HAP-1 (cell line): ENCODE measurements at places on chromosomes 13 and 19.

- DNase-seq, result no peak
Observed at GRCh38 chr19:47618771-47619170, 9.8 kb downstream of the BICRA start.

GRCh38 chr13:77323858-77324257 lies 3.0 kb downstream of the MYCBP2 start:
- DNase-seq, result no peak

DNA sequence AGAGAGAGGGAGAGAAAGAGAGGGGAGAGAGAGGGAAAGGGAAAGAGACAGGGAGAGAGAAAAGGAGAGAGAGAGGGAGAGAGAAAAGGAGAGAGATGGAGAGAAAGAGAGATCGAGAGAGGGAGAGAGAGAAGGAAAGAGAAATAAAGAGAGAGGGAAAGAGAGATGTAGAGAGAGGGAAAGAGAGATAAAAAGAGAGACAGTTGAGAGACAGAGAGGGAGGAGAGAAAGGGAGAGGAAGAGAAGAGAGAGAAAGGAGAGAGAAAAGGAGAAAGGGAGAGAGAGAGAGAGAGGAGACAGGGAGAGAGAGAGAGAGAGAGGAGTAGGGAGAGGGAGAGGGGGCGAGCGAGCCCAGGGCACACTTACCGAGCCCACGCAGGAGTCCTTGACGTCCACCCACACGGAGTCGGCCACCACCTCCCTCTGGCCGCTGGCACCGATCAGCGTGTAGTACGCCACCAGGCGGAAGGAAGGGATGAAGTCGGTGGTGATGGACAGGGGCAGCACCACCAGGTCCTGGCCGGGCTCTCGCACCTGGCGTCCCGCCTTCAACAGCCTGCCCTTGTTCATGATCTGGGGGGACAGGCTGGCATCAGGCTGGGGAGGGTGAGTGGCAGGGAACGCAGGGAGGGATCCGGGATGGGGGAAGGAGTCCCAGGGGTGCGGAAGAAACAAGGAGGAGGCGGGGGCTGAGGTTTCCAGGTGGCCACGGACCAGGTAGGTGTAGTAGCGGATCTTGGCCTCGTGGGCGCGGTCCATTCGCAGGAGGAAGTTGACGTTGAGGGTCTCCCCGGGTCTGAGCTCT lies 10.0 kb downstream of the C3 start:
- DNase-seq, result no peak

- DNase-seq, result peak; percentile 91
Observed at GRCh38 chr13:78603240-78603957, at the start of gene POU4F1. TSS of gene POU4F1 (minus strand) at chr13:78603552. CDS start at chr13:78603326, 226 bp downstream.

- DNase-seq, result no peak
Observed at GRCh38 chr13:94713561-94714182, 1.3 kb upstream of the SOX21 start.

DNA sequence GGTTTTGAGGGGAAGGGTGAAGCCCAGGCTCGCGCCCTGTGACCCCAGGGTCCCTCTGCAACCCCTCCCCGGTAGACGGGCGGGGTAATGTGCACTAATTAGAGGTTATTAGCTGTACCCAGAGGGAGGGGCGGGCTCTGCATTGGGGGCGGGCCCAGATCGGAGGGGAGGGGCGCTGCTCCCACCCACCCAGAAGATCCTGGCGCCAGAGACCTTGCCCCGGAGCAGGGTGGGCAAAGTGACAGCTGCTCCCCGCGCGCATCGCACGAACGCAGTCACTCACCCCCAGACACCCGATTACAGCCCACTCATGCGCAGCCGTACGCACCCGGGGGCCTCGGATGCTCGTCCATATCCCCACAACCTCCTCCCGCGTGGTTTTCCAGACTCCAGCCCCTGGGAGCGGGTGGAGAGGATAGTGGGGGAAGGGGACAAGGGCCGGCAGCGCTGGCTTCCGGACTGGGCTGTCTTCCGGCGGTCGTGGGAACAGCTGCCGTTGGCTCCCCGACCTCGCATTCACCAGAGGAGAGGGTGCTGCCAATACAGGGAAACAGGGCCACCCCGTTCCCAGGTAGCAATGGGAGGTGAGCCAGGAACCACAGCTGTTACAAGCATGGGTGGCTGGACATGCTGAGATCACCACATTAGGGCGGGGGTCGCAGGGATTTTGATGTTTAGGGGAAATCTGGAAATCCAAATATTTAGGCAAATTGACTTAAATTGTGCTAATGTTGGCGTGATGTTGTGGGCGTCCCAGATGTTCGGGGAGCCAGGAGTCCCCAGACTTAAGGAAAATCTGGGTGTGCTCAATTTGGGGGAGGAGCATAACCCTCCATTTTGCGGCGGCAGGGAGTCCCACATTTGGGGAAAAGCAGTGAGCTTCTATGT lies 2.9 kb upstream of the HOOK2 start:
- no peak for DNase-seq

DNA sequence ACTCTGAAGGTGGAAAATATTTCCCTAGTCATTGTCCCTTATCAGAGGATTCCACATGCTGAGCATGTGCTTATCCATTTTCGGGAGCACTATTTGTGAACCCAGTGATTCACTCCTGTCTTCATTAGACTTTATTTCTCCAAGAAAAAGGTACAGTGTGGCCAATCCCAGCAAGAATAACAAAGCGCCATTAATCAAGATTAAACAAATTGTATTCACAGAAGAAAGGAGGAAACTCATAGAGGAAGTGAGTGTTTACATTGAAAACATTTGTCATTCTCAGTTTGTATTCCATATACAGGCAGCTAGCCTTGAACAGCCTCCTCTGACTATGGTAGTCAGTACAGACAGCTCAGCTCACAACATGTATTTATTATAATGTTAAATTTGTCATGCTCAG lies 1669.9 kb upstream of the SPRY2 start:
- no peak for DNase-seq

DNA sequence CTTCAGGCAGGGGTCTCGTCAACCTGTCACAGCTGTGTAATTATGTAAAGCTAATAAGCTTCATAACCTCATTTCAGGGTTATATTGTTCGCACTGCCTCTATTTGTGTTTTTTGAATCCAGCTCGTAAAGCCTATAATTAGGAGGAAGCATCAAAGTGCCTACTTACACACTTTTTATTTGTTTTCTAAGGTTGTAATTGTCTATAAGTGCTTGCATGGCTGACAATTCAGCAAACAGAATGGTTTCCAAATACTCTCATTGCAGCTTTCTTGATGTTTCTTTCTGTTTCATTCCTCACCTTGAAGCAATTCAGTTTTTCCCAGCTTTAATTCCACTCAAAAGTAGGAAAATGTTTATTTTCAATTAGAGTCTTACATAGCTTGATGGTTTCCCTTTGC lies 336.3 kb downstream of the HS6ST3 start:
- DNase-seq, result no peak

DNA sequence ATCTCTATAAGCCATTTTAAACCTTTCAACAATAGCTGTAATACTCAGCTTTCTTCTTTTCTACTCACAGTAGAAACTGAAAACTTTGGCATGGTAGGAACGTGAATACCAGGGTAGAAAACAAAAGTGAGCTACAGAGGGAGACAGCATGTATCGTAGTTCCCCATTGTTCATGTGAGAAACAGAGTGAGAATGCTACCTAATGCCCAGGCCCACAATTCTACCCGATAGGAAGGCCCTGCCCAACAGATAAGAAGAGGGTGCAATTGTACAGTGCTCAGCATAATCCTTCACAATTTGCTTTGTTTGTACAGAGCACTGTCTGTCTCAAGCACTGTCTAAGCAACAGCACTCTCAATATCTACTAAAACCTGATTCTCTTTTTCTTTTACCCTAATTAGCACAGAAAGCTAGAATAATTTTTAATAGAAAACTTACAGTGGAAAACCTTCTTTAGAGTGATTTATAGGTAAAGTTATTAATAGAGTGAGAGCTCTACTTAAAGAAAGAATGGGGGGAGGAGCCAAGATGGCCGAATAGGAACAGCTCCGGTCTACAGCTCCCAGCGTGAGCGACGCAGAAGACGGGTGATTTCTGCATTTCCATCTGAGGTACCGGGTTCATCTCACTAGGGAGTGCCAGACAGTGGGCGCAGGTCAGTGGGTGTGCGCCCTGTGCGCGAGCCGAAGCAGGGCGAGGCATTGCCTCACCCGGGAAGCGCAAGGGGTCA lies 322.3 kb downstream of the EFNB2 start:
- DNase-seq, result no peak

DNA sequence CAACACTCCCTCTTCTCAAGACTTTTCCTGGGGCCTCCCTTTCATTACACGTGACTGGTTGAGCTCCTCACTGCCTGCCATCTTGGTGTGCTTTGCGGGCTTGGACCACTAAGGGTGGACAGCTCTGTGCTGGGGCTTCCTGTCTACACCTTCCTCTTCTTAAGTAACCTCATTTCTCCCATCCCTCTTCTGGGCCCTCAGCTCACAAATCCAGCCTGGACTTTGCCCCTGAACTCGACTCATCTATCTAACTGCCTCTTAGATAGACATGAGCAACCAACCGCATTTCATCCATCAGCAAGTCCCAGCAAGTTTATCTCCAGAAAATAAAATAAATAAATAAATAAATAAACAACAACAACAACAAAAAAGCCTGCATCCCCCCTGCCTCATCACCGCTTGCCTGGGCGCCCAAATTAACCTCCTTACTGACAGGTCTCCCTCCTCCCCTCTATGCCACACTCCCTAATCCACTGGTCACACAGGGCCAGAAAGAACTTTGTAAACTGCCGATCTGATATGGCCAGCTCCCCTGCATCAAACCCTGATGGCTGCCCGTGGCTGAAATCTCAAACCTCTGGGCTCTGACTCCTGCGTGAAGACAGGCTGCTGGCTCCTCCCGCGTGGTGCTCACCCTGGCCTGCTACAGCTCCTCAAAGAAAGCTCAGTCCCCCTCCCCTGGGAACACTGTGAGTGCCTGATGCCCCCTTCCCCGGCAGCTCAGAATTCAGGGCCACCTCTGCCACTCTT lies 7.8 kb downstream of the ISOC2 start:
- DNase-seq, result no peak

DNA sequence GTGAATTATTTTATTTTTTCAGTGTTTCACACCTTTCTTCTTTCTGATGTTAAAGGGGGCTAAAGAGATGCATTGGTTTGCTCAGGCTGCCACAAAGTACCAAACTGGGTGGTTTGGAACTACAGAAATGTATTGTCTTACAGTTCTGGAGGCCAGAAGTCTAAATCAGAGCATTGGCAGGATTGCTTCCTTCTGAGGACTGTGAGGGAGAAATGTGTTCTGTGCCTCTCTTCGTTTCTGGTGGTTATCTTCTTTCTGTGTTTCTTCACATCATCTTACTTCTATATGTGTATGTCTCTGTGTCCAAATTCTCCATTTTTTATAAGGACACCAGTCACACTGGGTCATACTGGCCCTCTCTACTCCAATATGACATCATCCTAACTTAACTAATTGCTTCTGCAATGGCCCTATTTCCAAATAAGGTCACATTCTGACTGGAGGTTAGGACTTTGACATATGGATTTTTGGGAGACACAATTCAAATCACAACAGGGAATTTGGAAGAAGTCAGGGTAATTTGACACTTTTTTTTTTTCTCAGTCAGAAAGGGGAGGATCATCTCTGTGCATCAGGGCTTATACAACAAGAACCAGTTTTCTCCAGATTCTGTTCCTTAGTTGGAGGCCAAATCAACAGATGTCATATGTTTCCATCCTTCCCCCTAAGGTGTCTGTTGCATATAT lies 188.2 kb downstream of the KCNRG start:
- no peak for DNase-seq

GRCh38 chr13:45941261-45941660 lies 89.7 kb upstream of the SIAH3 start:
- no peak for DNase-seq

DNA sequence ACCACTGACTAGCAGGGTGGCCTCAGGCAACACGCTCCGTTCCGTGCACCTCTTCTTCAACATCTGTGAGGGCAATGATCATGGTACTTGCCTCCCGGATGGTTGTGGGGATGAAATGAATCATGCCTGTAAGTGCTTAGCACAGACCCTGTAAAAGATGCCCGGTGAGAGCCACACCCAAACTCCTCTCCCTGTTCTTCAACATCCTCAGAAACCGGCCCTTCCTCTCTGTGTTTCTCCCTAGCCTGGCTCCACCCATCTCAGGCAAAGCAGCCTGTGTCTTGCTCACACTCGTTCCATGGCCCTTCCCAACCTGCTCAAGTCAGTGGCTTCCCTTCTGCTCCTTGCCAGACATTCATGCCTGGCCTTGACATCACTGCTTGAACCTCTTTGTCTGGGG lies 5.8 kb upstream of the DMKN start:
- no peak for DNase-seq

GRCh38 chr19:12639901-12640613 lies 26.5 kb downstream of the MAN2B1 start:
- DNase-seq, result no peak

- DNase-seq, result no peak
Observed at GRCh38 chr13:37059848-37060192, 332 bp upstream of the SUPT20H start.

DNA sequence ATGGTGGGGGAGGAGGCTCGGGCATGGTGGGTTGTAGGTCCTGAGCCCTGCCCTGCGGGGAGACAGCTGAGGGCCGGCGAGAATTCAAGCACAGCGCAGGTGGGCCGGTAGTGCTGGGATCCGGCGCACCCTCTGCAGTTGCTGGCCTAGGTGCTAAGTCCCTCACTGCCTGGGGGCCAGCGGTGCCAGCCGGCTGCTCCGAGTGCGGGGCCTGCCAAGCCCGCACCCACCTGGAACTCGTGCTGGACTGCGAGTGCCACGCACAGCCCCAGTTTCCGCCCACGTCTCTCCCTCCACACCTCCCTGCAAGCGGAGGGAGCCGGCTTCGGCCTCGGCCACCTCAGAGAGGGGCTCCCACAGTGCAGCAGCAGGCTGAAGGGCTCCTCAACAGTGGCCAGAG lies 33.7 kb downstream of the EEF1AKMT1 start:
- DNase-seq, result no peak

GRCh38 chr19:10404888-10405820 lies 1.8 kb upstream of the CDC37 start:
- DNase-seq, result no peak

- peak; percentile 71 for DNase-seq
Observed at GRCh38 chr13:108176685-108177274, 38.6 kb downstream of the LIG4 start.

- no peak for DNase-seq
Observed at GRCh38 chr19:13640611-13641010, 123.7 kb upstream of the MRI1 start.

GRCh38 chr19:48509467-48510194 lies 2.0 kb downstream of the LMTK3 start:
- no peak for DNase-seq

GRCh38 chr19:23118400-23118799 lies 1.6 kb downstream of the ZNF730 start:
- peak; percentile 17 for DNase-seq

- no peak for DNase-seq
Observed at GRCh38 chr19:2101417-2102335, 5.0 kb downstream of the IZUMO4 start.

DNA sequence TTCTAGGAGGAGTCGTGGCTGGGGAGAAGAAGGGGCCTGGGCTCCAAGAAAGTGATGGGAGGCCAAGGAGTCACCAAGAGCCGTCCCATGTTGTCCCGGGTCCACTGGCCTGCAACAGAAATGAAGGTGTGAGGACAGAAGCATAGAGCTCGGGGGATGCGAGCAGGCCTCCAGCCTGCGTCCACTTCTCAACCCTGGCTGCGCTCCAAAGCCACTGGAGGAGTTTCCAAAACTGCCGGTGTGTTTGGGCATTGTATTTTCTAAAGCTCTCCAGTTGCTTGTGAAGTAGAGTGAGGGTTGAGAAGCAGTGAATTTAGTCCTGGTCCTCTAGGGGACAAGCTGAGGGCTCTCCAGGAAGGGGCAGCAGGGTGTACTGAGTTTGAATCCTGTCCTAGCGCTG lies 13.0 kb downstream of the FFAR2 start:
- no peak for DNase-seq

- DNase-seq, result no peak
Observed at GRCh38 chr13:40026174-40026585, 370.7 kb downstream of the COG6 start.
